ENCODE measurements at places on chromosomes 11 and 22.

- no peak for DNase-seq
Measured at GRCh38 chr11:133711545-133711944, 133.8 kb downstream of the SPATA19 start.

GRCh38 chr11:84345027-84345426 lies 1058.9 kb upstream of the CCDC90B start:
- no peak for DNase-seq

DNA sequence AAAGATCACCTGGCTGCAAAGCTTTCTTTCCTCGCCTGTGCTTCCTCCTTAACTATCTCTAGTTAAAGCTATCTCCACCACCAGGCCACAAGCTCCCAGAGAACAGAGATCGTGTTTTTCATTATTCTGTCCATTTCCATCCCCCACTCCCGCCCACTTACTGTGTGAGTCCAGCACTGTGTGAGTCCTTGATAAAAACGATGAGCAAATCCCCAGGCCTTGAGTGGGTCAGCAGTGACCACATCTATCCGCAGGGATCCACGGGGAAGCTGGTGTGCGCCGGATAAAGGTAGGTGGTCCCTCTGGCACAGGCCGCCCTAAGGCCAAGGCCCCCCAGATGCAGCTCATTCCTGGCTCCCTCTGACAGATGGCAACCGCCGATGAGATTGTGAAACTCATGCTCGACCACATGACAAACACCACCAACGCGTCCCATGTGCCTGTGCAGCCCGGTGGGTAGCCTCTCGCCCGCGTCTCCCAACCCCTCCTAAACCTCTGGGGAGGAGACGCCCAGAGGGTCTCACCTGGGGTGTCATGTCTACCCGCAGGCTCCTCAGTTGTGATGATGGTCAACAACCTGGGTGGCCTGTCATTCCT lies 9.3 kb downstream of the TKFC start:
- no peak for DNase-seq

- no peak for DNase-seq
Measured at GRCh38 chr11:2441171-2441570, 3.1 kb downstream of the TRPM5 start.

- DNase-seq = peak; percentile 86
Measured at GRCh38 chr11:116865696-116866095, 28.3 kb upstream of the APOA1 start.

DNA sequence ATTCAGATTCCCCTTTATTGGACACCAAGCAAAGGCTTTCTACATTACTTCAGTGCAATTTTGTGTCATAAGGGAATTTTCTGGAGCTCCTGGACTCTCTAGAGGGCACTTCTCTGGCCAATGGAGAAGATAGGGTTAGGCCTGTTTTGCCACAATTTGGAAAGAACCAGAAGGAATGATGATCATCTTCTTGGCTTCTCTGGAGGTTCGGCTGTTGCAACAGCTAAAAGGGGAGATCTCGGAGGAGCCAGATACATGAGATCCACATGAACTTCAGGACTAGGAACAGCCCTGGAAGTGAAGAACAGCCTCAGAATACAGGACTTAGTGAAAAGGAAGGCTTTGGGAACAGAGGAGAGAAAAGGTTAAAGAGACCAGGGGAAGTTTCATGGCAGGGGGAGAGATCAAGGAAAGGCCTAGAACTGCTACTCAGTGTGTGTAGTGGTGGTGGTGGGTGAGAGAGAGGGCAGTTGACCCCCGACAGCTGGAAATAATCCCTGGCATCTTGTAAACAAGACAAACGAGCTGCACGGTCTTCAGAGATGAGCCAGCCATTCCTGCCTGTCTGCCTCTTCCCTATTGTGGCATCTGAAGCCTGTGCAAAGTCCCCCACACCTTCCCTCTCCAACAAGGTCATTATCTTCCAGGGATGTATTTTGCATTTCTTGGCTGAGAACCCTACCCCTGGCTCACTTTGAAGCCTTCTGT lies 83.8 kb downstream of the CCDC81 start:
- no peak for DNase-seq

- DNase-seq = peak; percentile 65
Measured at GRCh38 chr11:28963187-28963586, 855.0 kb downstream of the METTL15 start.

GRCh38 chr11:4862447-4863236 lies 13.6 kb upstream of the OR51S1 start:
- no peak for DNase-seq

DNA sequence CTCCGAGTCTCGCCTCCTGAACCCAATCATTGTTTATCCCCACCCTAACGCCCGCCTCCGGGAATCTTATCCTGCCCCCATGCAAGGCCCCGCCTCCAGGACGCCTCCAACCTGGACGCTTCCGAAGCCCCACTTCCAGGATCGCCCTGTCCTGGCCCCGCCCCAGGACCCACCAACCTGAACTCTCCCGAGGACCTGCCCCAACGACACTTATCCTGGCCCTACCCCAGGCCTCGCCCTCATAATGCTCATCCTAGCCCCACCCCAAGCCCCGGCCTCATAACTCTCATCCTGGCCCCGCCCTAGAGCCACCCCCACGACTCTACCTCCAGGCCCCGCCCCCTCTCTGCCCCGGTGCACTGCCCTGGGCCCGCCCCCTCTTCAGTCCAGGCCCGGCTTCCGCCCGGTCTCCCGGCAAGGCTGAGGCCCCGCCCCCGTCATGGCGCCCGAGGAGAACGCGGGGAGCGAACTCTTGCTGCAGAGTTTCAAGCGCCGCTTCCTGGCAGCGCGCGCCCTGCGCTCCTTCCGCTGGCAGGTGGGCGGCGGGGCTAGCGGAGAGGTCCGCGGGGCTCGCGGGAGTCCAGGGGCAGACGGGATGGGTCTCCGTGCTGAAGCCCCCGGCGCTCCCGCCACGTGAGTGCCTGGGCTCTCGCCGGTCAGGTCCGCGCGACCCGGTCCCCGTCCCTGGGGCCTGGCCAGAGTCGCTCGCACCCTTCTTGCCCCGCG lies 45.7 kb upstream of the DEFB108B start:
- DNase-seq = no peak

- no peak for DNase-seq
Measured at GRCh38 chr11:102368472-102368871, 21.5 kb downstream of the BIRC2 start.

- no peak for DNase-seq
Measured at GRCh38 chr11:77212314-77213007, 84.4 kb downstream of the MYO7A start.

DNA sequence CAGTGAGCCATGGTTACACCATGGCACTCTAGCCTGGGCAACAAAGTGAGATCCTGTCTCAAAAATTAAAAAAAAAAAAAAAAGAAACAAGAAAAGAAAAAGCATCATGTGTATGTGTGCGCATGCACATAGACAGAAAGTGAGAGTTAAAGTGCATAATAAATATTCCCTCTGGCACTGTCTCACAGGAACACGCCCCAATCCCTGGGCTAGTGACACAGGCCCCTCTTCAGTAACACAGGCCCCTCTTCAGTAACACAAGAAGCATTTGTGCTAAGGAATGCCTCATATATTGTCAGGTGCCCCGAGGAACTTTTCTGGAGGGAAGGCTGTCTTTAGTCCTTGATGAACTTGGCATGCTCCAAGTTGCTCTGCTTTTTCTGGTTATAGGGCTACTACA lies 57.5 kb downstream of the RPL27A start:
- no peak for DNase-seq

DNA sequence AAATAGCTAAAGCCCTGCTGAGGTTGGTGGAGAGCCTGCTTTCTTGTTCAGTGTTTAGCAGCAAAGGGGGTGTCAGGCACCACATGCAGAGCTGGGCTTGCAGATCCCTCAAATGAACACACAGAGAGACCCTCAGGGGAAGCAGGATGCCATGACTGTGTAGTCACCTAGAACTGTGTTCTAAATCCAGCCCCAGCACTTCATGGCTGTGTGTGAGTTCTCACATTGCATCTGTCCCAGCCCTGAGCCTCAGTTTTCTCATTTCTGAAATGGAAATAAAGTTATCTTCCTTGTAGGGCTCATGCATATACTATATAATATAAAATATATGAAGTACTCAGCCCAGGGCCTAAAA lies 47.1 kb downstream of the CWC15 start:
- peak; percentile 62 for DNase-seq

DNA sequence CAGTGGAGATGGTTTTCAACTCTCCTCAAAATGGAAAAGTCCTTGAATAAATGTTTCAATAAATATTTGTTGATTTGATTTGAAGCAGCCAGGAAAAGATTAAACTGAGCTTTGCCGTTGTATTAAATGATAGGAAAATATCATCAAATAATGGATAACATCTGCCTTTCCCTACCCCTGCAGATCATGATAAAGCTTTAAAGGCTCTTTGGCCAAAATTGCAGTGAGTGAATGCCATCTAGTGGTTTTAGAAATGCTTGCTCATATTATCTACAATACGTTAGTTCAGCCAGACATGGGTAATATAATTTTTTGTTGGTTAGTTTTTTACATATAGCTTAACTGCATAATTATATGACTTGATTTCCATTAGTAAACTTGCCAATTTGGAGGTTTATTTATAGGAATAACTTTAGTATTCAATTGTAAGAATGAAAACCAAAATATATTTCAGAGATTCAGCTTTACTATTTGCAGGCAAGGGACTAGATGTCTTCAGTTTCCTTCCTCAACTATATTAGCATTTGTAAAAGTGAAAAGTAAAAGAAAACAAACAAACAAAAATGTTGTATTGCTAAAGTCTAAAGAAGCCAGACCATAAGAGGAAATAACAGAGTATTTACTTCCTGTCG lies 159.2 kb downstream of the MSANTD4 start:
- peak; percentile 66 for DNase-seq

DNA sequence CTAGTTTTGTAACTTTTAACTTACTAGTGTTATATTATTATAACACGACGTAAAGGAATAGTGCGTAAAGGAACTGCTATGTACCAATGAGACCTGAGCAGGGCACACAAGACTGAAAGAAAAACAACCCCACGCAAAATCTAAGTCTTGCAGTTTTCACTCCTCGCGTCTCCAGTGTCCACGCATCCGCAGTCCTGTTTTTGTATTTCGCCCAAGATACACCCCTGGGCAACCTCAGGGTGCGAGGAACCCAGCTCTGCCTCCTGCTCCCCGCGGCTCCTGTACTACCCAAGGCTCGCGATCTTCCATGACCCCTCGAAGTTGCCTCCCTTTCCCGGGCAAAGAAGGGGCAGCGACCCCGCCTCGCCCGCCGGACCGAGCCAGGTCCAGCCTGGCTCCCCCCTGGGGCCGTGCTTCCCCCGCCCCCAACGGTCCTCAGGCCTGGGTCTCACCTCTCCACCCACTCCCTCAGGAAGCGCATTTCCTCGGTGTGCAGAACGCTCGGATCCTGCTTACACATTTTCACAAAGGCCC lies 393 bp downstream of the ST13 start:
- no peak for DNase-seq

GRCh38 chr22:48076008-48076407 lies 1313.6 kb downstream of the TBC1D22A start:
- no peak for DNase-seq

GRCh38 chr11:108788565-108789199 lies 123.8 kb downstream of the DDX10 start:
- DNase-seq = peak; percentile 53

DNA sequence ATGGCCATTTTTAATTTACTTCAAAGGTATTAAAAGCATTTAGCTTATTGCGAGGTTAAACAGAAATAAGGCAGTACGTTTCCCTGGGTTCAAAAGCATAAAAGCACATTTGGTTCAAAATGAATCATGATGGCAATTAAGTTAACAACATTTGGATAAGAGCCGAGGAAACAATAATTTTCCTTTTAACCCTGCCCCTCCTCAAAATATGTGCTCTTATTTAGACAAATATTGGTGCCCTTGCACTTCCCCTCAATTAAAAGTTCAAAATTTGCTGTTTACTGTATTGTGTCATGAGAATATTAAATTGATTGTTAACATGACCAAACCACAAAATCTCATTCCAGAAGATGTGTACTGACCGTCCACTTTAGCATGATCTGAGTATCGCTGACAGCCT lies 48.7 kb downstream of the VSIG10L2 start:
- no peak for DNase-seq

- DNase-seq = no peak
Measured at GRCh38 chr11:117983163-117983475, 3.1 kb upstream of the IL10RA start.

GRCh38 chr11:91978747-91979146 lies 245.9 kb upstream of the FAT3 start:
- peak; percentile 77 for DNase-seq

GRCh38 chr22:33579448-33580093 lies 340.7 kb downstream of the LARGE1 start:
- DNase-seq = peak; percentile 49

DNA sequence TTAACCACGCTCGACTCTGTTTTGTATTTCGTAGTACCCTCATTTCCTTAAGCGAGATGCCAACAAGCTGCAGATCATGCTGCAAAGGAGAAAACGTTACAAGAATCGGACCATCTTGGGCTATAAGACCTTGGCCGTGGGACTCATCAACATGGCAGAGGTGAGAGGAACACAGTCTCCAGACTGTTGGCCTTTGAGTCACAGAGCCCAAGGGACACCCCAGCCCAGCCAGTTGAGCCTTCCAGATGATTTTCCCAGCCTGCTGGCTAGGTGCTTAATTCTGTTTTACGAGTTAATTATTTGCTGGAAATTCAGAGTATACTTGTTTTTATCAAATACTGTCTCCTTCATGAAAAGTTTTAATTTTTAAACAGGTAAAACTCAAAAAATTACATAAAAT lies 57.3 kb upstream of the RAB1B start:
- DNase-seq = no peak

GRCh38 chr22:30159561-30160353 lies 79.5 kb downstream of the HORMAD2 start:
- peak; percentile 83 for DNase-seq

- no peak for DNase-seq
Measured at GRCh38 chr11:64237484-64237951, 3.1 kb downstream of the VEGFB start.

- DNase-seq = no peak
Measured at GRCh38 chr11:3087821-3088800, 30.9 kb upstream of the CARS1 start.

DNA sequence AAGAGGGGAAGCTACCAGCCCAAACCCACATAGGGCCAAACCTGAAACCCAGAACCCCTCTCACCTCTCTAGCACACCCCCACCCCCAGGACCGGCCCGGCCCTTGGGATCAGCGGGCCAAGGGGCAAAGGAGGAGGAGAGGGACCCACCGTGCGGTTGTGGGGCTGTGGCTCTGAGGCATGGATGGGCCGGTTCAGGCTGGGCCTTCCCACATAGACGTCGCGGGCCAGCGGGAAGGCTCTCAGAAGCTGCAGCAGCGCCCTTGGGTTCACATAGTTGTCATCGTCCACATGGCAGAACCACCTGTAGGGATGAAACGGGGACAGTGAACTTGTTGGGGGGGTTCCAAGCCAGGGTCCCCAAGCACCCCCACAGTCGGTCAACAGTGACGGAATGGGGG lies 7.0 kb downstream of the MFNG start:
- no peak for DNase-seq

Data from fibroblast of upper back skin (primary cell).